A549 treated with Hydrocortisone at 1 μM for 4 hours (cell line): ENCODE measurements at places on chromosomes 13 and 19. TPM values are rescaled to one million over a fixed set of nuclear protein-coding genes. Genes with fewer than 3 reads are reported as not detected.

OR4F17 gene
- not detected in 5 replicates for total RNA-seq

SMIM24 gene
- 0.80 to 1.4 TPM (median 0.90 TPM) in 5 replicates for total RNA-seq

KMT2B gene
- total RNA-seq = 53.9 to 62.2 TPM (median 56.6 TPM) in 5 replicates

SWSAP1 gene
- 1.3 to 2.4 TPM (median 1.8 TPM) in 5 replicates for total RNA-seq

ZNF234 gene
- total RNA-seq = 1.3 to 2.5 TPM (median 2.2 TPM) in 5 replicates

SERTM1 gene
- not detected in 5 replicates for total RNA-seq

FGF22 gene
- 0.37 to 0.75 TPM (median 0.55 TPM) in 5 replicates for total RNA-seq

FGF21 gene
- not detected in 5 replicates for total RNA-seq

C1QTNF9 gene
- not detected in 5 replicates for total RNA-seq

FFAR1 gene
- 0.07 TPM in 2 of 5 replicates, not detected in the others for total RNA-seq

TMEM255B gene
- 0.54 to 1.0 TPM (median 0.87 TPM) in 5 replicates for total RNA-seq

ZNF266 gene
- 2.9 to 4.4 TPM (median 3.4 TPM) in 5 replicates for total RNA-seq

BRSK1 gene
- 2.4 to 3.6 TPM (median 3.1 TPM) in 5 replicates for total RNA-seq

PRSS57 gene
- total RNA-seq = 0.16 to 0.23 TPM in 2 of 5 replicates, not detected in the others

ZNF382 gene
- 0.06 to 0.29 TPM (median 0.07 TPM) in 3 of 5 replicates, not detected in the others for total RNA-seq

YJU2 gene
- total RNA-seq = 17.9 to 21.7 TPM (median 19.3 TPM) in 5 replicates

NOVA2 gene
- 0.59 to 1.3 TPM (median 0.83 TPM) in 5 replicates for total RNA-seq

SPC24 gene
- 15.2 to 22.2 TPM (median 20.0 TPM) in 5 replicates for total RNA-seq

CGB2 gene
- total RNA-seq = 0.20 to 0.61 TPM (median 0.21 TPM) in 3 of 5 replicates, not detected in the others

ANKRD24 gene
- 0.14 to 0.24 TPM (median 0.22 TPM) in 5 replicates for total RNA-seq

MISP3 gene
- total RNA-seq = 1.7 to 4.3 TPM (median 3.8 TPM) in 5 replicates

MYCBP2 gene
- 15.0 to 26.4 TPM (median 16.7 TPM) in 5 replicates for total RNA-seq

ISYNA1 gene
- 25.7 to 42.9 TPM (median 40.8 TPM) in 5 replicates for total RNA-seq

RFXANK gene
- 29.5 to 45.6 TPM (median 44.5 TPM) in 5 replicates for total RNA-seq

CLEC4M gene
- not detected in 5 replicates for total RNA-seq

PTBP1 gene
- total RNA-seq = 195 to 244 TPM (median 206 TPM) in 5 replicates

ATP4B gene
- not detected in 5 replicates for total RNA-seq

TEX29 gene
- total RNA-seq = 0.17 to 0.32 TPM (median 0.18 TPM) in 3 of 5 replicates, not detected in the others

HIF3A gene
- total RNA-seq = 0.03 to 0.09 TPM (median 0.05 TPM) in 4 of 5 replicates, not detected in the other
